ENCODE measurements at places on chromosomes 2 and 18.

DNA sequence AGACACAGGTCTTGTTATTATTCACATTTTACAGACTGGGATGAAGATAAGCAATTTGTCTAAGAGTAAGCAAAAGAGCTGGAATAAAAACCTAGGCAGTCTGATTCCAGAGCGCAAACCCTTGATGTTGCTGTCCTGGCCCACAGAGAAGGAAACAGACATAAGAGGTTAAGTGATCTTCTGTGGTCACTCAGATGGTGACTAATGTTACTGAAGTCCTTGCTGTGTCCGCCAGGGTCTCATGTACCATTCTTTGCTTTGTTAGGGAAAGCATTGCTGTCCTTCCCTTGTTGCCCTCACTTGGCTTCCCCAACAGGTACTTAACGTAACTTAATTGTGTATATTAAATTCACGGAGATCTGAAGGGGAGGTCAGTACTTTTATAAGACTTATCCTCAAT, 14.9 kb upstream of the FAP start:
- no peak for DNase-seq
- no peaks in the 10 kb centered on the region for H3K4me1 ChIP-seq
- no peak overlapping the region for H3K4me3 ChIP-seq
- H3K27me3 ChIP-seq, result no peaks in the 10 kb centered on the region
- no peaks in the 10 kb centered on the region for H3K36me3 ChIP-seq

DNA sequence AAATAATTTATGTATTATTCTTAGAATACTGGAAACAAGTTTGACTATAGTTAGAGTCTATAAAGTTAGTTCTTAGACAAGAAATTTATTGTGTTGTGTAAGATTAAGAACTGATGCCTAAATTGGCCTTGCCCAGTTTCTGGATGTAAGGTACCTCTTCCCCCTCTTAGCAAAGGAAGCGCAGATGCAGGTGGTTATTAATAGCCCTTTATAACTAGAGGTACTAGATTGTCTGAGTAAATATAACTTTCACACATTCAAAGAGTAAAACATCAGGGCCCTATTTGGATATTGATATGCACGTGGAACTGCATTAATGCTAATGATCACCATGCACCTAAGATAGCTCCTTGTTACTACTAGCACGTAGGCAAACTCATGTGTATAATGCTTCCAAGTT, 100.7 kb downstream of the ZEB2 start:
- H3K27me3 ChIP-seq, result no peaks in the 10 kb centered on the region
- H3K4me3 ChIP-seq, result no peak overlapping the region
- H3K4me1 ChIP-seq, result no peaks in the 10 kb centered on the region
- DNase-seq, result no peak
- no peaks in the 10 kb centered on the region for H3K36me3 ChIP-seq

GRCh38 chr18:56565551-56566345, 72.6 kb downstream of the TXNL1 start:
- peaks cover 24% of the 10 kb centered on the region for H3K4me1 ChIP-seq
- no peaks in the 10 kb centered on the region for H3K27me3 ChIP-seq
- H3K36me3 ChIP-seq, result no peaks in the 10 kb centered on the region
- H3K4me3 ChIP-seq, result no peak overlapping the region

DNA sequence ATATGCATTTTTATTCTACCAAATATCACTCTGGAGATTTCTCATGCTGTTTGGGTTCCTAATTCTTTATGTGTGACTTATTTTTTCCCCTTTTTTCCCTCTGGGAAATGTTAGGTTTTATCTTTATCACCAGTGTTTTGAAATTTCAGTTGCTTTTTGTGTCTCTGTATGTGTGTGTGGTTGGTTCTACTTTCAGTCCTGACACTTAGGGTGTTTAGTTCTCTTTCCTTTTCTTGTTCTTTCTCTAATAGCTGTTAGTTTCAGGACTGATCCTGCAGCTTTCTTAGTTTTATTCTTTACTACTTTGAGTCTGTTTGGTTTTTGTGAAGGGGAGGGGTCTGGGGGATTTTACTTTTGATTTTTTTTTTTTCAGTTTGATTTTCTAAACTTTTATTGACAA, 23.1 kb downstream of the PPM1B start:
- no peak for DNase-seq
- H3K4me3 ChIP-seq, result no peak overlapping the region
- peaks cover 26% of the 10 kb centered on the region for H3K4me1 ChIP-seq
- H3K36me3 ChIP-seq, result no peaks in the 10 kb centered on the region
- H3K27ac ChIP-seq, result no peak overlapping the region

GRCh38 chr2:233764761-233765160, 4.7 kb downstream of the UGT1A1 start:
- H3K27me3 ChIP-seq, result no peaks in the 10 kb centered on the region
- no peak overlapping the region for H3K4me3 ChIP-seq
- no peak for DNase-seq
- no peak overlapping the region for H3K27ac ChIP-seq

DNA sequence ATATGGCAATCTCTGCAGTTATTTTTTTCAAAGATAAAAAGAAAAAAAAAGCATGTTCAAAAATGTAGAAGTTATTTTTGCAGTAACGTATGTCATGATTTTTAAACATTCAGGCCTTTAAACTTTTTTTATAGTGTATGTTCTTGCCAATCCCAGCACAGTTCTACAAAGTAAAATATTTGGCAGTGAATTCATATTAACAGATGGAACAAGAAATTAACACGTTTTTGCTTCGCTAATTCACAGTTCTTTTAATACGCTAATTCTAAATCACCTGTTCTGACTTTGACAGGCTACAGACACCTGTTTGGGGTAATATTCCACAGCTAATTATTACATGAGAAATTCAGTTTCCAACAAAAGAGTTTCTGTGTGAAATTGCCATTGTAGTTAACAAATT, 183.2 kb downstream of the ARHGAP15 start:
- DNase-seq, result no peak
- H3K27ac ChIP-seq, result no peak overlapping the region
- H3K4me1 ChIP-seq, result no peaks in the 10 kb centered on the region
- no peaks in the 10 kb centered on the region for H3K27me3 ChIP-seq
- no peak overlapping the region for H3K4me3 ChIP-seq

- no peak overlapping the region for H3K4me3 ChIP-seq
- no peaks in the 10 kb centered on the region for H3K27me3 ChIP-seq
- H3K4me1 ChIP-seq, result peaks cover 23% of the 10 kb centered on the region
- H3K36me3 ChIP-seq, result no peaks in the 10 kb centered on the region
- DNase-seq, result no peak
Observed at GRCh38 chr2:43332653-43333052, 106.2 kb upstream of the ZFP36L2 start.

GRCh38 chr2:144703852-144704708, 184.2 kb upstream of the ZEB2 start:
- no peaks in the 10 kb centered on the region for H3K27me3 ChIP-seq
- H3K36me3 ChIP-seq, result no peaks in the 10 kb centered on the region
- peak; percentile 5 for DNase-seq
- no peak overlapping the region for H3K27ac ChIP-seq

GRCh38 chr2:101692041-101692440, 5.5 kb upstream of the MAP4K4 start:
- H3K36me3 ChIP-seq, result no peaks in the 10 kb centered on the region
- H3K4me1 ChIP-seq, result peaks cover 10% of the 10 kb centered on the region
- H3K4me3 ChIP-seq, result no peak overlapping the region
- no peak for DNase-seq

DNA sequence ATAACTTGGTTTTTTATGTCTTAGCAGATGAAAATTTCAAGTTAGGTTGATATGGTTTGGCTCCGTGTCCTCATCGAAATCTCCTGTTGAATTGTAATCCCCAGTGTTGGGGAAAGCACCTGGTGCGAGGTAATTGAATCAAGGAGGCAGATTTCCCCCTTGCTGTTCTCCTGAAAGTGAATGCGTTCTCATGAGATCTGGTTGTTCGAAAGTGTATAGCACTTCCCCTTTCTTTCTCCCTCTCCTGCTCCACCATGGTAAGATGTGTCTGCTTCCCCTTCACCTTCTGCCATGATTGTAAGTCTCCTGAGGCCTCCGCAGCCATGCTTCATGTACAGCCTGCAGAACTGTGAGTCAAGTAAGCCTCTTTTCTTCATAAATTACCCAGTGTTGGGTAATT, 242.1 kb upstream of the TNP1 start:
- H3K4me1 ChIP-seq, result no peaks in the 10 kb centered on the region
- no peaks in the 10 kb centered on the region for H3K27me3 ChIP-seq
- no peak for DNase-seq
- no peaks in the 10 kb centered on the region for H3K36me3 ChIP-seq
- H3K4me3 ChIP-seq, result no peak overlapping the region
- no peak overlapping the region for H3K27ac ChIP-seq

DNA sequence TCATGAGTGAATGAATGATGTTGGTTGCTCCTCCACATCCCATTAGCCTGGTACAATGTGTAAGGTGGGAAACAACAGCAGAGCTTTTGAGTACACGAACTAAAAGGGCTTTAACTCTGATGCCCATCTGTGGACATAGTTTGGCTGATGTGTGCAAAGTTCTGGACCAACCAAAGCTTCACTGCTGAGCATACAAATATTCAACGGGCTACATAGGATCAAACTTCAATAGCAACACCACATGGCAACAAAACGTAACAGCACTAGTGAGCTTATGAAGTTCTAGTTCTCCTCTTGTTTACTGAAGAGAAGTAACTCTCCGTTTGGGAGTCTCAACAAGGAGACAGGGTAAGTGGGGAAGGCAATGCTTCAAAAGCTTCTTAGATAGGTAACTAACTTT, 20.4 kb downstream of the STAM2 start:
- no peaks in the 10 kb centered on the region for H3K27me3 ChIP-seq
- no peaks in the 10 kb centered on the region for H3K36me3 ChIP-seq
- H3K4me1 ChIP-seq, result peaks cover 7% of the 10 kb centered on the region
- H3K27ac ChIP-seq, result no peak overlapping the region
- DNase-seq, result no peak
- H3K4me3 ChIP-seq, result no peak overlapping the region

GRCh38 chr2:88711897-88712296, 20.4 kb downstream of the RPIA start:
- H3K27ac ChIP-seq, result no peak overlapping the region
- peaks cover 34% of the 10 kb centered on the region for H3K4me1 ChIP-seq
- H3K4me3 ChIP-seq, result no peak overlapping the region
- no peak for DNase-seq

DNA sequence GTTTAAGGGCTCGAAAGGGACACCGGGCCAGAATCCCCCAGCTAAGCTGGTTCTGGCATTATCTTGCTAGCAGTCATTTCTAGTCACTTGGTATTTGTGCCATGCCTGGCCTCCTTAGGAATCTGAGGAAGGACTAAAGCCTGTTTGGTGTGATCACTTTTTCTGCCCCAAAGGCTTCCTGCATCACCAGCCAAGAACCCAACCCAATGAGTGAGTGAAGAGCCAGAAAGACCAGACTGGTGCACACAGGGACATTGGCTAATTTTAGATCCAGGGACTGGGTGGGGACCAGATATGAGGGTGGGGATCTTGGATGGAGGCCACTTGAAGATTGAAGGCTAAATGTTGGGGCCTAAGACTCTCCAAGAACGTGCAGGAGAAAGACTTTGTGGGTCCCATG, 411.9 kb upstream of the TNP1 start:
- no peak overlapping the region for H3K27ac ChIP-seq
- no peaks in the 10 kb centered on the region for H3K27me3 ChIP-seq
- H3K4me3 ChIP-seq, result no peak overlapping the region

- no peaks in the 10 kb centered on the region for H3K27me3 ChIP-seq
- no peaks in the 10 kb centered on the region for H3K36me3 ChIP-seq
- H3K27ac ChIP-seq, result no peak overlapping the region
- H3K4me1 ChIP-seq, result no peaks in the 10 kb centered on the region
Observed at GRCh38 chr2:29705616-29706015, 215.8 kb downstream of the ALK start.

DNA sequence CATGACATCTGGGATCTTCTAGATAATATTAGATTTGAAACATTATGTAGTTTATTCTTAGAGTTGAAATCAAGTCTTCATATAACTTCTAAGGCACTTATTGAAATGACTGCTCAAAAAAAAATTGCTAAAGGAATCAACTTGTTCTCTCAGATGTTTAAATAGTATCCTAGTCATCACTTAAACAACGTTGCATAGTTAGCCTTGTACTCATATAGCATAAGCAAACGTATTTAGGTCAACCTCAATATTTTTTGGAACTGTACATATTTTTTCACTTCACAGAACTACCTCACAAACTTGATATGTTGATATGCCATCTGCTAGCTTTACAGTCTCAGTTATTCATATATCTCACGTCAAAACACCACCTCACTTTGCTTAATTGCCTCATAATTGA, 47.1 kb upstream of the CREB1 start:
- H3K27ac ChIP-seq, result no peak overlapping the region
- H3K4me1 ChIP-seq, result peaks cover 5% of the 10 kb centered on the region

DNA sequence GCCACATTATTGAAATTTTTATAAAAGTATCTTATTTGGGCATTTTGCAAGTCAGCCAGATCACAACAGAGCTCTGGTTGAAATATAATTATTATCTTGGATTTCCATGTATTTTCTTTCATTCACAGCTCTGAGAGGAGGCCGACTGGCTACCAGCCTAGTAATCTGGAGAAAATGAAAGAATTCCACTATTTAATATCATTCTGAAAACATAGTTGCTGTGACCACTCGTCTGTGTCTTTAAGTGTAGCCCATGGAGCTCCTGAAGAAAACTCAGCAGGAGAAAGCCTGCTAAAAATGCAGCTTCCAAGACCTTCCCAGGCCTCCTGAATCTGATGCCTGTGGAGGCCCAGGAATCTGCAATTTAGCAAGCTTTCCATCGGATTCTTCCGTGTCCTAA, 114.7 kb downstream of the SH3BP4 start:
- no peak overlapping the region for H3K4me3 ChIP-seq
- DNase-seq, result no peak
- no peak overlapping the region for H3K27ac ChIP-seq
- no peaks in the 10 kb centered on the region for H3K36me3 ChIP-seq

DNA sequence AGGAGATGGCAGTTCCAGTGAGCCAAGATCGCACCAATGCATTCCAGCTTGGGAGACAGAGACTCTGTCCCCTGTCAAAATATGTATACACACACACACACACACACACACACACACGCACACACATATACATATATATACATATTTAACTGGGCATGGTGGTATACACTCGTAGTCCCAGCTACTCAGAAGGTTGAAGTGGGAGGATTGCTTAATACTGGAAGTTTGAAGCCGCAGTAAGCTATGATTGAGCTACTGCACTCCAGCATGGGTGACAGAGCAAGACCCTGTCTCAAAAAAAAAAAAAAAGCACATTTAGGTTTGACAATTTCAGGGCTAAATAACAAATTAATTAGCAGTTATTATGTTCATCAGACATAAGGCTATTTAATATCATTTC, 36.0 kb upstream of the ATIC start:
- H3K27ac ChIP-seq, result no peak overlapping the region
- no peaks in the 10 kb centered on the region for H3K36me3 ChIP-seq
- no peak overlapping the region for H3K4me3 ChIP-seq
- H3K27me3 ChIP-seq, result no peaks in the 10 kb centered on the region
- no peak for DNase-seq

GRCh38 chr2:64769392-64770044, 115.8 kb upstream of the SERTAD2 start:
- no peak overlapping the region for H3K27ac ChIP-seq
- H3K4me3 ChIP-seq, result no peak overlapping the region
- no peaks in the 10 kb centered on the region for H3K27me3 ChIP-seq
- peaks cover 14% of the 10 kb centered on the region for H3K4me1 ChIP-seq
- DNase-seq, result no peak

GRCh38 chr18:21241301-21242048, 557 bp upstream of the GREB1L start:
- no peaks in the 10 kb centered on the region for H3K27me3 ChIP-seq
- H3K36me3 ChIP-seq, result no peaks in the 10 kb centered on the region
- no peak overlapping the region for H3K4me3 ChIP-seq
- DNase-seq, result peak; percentile 12

- H3K4me3 ChIP-seq, result no peak overlapping the region
- H3K27ac ChIP-seq, result no peak overlapping the region
- no peak for DNase-seq
Observed at GRCh38 chr2:160612266-160612856, 118.8 kb upstream of the RBMS1 start.
